NCI-H1694 treated with DMSO at 0.1 percent for 48 hours (cell line): ENCODE measurements at places on chromosomes 5 and 9.

DNA sequence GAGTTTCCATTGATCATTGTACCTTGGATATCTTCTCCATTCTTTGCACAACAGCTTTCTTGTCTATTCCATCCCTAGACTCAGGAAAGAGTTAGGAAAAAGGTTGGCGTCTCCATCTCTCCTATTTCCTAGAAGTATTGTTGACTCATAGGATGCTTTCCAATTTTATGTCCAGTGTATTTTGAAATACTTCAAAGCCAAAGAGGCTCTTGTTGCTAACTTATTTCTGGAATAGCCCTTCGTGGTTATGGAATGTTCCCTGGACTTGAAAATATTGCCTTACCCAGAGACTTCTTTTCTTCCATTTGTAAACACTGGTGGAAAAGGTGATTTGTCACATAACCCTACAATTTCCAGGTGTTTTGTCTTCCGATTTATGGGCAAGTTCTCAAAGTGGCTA is 402.3 kb upstream of the ZNF608 start:
- DNase-seq: no peak

- no peak for DNase-seq
Measured at GRCh38 chr9:122309861-122310260, 45.2 kb downstream of the MRRF start.

DNA sequence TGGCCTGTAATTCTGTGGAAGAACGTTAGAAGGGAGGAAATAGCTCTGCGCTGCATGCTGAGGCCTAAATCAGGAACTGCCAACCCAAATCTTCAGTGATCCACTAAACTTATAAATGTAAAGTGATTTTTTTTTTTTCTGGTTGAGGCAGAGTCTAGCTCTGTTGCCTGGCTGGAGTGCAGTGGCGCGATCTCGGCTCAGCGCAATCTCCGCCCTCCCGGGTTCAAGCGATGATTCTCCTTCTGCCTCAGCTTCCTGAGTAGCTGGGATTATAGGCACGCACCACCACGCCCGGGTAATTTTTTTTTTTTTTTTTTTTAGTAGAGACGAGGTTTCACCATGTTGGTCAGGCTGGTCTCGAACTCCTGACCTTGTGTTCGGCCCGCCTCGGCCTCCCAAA is 717.4 kb upstream of the FAM174A start:
- no peak for DNase-seq

DNA sequence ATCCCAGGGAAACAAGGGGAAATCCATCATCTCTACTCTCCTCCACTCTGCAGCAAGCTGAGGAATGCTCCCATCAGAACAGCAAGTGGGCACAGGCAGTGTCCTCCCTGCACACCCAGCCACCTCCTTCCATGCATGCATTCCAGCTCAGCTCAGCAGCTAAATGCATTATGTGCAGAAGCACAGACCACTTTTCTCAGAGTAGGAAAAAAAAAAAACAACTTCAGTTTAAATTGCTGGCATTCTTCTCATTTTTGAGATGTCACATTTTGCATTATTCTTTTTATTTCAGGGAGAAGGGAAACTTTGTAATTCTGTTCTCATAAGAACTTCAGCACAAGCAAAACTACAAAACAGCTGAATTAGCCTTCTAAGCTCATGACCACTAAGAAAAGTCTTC is 312.2 kb downstream of the SEMA5A start:
- DNase-seq: no peak

GRCh38 chr9:5714501-5715401 is 85.8 kb downstream of the RIC1 start:
- no peak for DNase-seq

DNA sequence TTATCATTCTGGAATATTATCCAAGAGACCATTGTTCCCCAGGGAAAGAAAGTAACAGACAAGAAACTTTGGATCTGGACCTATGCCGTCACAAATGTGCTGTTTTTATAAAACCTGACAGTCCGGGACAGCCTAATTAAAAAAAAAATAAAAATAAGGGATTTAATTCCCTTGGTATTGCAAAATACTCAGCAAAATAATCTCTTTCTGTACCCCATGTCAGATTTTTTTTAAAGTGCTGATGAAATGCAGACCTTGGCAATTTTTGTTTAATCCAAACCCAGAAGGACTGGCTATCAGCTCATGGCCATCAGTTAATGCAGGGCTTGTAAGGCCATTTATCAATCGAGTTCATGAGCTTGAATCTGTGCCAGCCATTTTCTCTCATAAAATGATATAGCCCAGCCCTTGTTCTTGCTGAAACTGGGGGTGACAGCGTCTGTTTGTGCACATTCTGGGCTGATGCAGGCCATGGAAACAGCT is 162.7 kb upstream of the S1PR3 start:
- no peak for DNase-seq

GRCh38 chr9:35577486-35577885 is 27.6 kb upstream of the TESK1 start:
- no peak for DNase-seq

- DNase-seq: no peak
Measured at GRCh38 chr9:37283730-37284325, 138.7 kb upstream of the GRHPR start.

- peak; percentile 36 for DNase-seq
Measured at GRCh38 chr9:90296539-90296938, 346.1 kb downstream of the DIRAS2 start.

- peak; percentile 57 for DNase-seq
Measured at GRCh38 chr5:66862020-66862419, 265.8 kb downstream of the MAST4 start.

DNA sequence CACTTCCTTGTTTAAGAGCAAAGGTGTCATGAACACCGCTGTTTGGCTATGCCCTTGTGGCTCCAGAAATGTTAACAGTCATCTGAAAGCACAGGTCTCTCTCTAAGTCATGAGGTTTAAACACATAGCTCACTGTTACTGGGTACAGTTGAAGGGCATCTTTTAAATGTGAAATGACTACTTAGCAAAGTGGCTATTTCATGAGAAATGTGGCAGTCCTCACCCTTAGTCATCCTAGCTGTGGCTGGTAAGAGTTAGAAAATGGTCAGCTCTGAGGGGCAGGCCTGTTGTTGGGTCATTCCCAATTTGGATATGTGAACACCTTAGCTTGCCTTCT is 24.2 kb upstream of the TMEM171 start:
- DNase-seq: no peak

DNA sequence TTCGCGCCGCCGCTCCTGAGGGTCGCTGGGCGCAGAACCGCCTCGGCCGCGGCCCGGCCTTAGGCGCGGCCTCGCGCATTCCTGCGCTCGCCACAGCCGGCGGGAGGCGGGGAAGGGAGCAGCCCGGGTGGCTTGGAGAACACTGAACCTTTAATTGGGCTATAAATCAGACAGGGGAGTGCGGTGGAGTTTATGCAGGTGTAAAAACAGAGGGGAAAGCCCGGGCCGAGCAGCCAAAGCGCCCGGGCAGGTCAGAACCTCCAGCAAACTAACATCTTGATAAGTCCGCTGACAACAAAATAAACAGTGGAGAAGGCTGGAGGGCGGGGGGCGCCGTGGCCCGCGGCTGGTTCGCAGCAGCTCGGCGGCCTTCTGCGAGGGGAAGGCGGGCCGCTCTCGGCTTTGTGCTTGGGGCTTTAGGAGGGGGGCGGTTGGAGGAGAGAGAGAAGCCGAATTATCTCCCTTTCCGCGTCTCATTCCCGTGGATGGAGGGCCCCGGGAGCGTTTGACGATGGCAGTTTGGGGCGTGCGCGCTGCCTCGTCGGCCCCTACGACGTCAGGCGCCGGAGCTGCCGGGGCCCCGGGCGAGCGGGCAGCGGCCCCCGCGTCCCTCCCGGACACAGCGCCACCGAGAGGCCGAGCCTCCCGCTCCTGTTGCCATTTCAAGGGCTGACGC is 11.3 kb downstream of the FOXD1 start:
- DNase-seq: no peak

DNA sequence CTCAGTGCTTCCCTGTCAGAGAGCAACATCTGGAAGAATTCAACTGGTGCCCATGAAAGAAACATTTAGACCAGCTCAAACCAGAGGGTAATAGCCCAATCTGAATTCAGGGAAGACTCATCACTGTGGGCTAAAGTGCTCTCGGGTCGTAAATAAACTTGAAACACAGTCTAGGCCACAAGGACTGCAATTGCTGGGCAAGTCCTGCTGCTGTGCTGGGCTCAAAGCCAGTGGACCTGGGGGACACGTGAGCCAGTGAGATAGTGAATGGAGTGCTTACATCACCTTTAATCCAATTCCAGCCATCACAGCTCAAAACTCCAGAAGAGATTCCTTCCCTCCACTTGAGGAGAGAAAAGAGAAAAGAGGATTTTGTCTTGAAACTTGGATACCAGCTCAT is 78.1 kb upstream of the DAP start:
- DNase-seq: no peak

GRCh38 chr9:119736491-119737454 is 367.5 kb upstream of the BRINP1 start:
- no peak for DNase-seq

GRCh38 chr5:127602481-127602880 is 46.4 kb upstream of the CTXN3 start:
- DNase-seq: no peak

DNA sequence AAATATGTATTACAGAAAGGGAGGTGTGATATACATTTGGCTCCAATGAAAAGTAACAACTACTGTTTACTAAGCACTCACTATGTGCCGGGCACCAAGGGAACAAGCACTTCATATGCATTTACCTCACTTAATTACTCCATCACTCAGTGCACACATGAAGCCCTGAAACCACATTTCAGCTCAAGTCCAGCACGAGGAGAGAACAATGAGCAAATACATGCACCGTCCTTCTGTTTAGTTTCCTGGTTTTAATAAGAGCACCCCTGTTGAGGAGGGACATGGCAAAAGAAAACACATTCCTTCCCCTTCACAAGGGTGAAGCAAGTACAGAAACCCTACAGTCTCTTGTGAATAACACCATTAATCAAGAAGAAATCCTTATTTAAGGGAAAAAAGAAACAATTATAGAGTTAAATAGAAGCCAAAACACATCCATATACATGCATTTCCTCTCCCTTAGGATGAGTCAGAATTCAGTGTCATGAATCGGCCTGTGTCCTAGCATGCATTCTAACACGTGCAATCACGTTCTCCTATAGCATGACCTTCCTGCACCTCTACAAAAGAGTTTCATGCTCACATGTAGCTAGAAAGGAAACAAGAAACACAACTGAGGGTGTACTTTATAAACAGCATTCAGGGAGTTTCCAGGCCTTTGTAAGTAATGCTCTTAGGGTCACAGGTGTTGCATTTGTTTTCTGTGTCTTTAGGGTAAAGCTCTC is 411.6 kb downstream of the BNC2 start:
- DNase-seq: no peak

DNA sequence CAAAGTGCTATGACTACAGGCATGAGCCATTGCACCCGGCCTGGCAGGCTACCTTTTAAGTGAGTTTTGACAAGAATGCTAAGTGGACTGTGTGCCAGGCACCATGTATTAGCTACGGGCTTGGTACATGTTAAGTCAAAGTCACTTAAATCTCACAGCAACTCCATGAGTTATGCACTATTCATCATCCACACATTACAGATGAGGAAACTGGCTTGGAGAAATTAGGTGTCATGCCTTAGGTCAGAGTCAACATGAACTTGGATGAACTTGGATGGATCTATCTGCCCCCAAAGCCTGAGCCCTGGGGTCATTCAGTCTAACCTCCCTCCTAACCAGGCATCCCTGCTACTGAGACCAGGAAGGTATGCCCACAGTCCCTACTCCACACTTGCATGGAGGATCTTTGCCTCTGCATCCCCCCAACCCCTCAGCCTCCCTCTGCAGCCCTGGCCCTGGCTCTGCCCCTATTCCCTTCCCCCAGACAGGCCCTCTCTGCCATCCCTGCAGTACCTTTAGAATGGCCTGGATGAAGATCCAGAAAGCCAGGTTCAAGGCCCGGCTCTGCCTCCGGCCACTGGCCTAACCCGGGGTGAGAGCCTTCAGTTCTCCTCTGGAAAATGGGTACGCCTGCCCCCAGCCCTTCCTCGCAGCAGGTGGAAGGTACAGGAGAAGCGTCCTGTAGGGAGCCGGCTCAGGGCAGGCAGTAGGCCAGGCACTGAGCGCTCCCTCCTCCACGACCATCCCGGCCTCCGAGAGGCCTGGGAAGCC is 685 bp upstream of the ADGRD2 start:
- DNase-seq: no peak

GRCh38 chr5:29382780-29383179 is 1810.7 kb upstream of the CDH6 start:
- DNase-seq: no peak

DNA sequence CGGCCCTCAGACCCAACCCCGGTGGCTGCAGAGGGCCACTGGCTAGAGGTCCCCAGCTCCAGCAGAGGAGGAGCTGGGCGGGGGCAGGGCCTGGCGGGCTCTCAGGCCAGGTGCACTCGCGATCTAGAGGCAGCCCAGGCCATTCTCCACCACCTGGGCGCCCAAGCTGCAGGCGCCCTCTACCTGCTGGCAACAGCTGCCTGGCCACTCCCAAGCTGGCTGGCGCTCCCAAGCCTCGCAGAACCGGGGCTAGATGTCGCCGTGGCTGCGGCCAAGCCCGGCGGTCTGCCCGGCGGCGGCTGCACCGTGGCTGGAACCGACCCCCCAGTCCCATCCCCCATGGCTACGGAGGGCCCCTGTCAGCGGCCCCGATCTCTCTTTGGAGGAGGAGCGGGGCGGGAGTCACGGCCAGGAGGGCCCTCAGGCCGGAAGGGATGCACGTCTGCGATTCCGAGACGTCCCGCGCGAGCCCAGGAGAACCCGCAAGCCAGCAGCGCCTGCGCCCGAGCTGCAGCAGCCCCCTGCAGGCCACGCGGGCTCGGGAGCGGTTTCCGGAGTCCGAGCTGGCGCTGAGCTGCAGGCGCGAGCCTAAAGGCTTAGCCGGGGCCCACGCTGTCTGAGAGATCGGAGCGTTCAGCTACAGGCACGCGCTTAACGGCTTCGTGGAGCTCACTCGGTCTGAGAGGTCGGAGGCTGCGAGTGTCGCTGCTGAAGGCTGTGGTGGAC is 44.3 kb upstream of the BICD2 start:
- DNase-seq: no peak

DNA sequence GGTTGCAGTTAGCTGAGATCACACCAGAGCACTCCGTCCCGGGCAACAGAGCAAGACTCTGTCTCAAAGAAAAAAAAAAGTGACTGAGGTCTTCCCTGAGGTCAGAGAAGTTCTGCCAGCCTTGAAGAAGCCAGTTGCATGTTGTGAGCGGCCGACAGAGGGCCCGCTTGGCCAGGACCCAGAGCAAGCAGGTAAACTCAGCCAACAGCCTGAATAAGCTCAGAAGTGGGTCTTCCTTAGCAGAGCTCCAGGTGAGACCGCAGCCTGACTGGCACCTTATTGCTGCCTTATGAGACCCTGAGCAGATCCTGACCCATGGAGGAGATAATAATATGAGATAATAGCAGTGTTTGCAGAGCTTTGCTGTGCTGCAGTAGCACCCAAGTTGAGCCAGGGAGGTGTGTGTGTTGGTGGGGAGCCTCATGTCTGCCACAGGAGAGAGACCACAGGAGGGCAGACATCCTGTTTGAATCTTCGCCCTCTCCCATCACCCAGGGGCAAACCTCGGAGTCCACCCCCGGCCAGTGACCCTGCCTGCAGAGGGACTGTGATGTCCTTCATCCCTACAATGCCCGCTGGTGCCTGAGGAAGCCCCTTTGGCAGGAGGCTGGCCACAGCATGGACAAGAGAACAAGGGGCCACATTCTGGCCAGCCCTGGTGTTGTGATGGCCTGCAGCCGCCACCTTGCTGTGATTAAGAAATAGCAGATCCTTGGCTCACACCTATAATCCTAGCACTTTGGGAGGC is 10.8 kb upstream of the BARX1 start:
- DNase-seq: no peak
